ELF-1 (cell line): ENCODE measurements at places on chromosomes 6 and 20.

DNA sequence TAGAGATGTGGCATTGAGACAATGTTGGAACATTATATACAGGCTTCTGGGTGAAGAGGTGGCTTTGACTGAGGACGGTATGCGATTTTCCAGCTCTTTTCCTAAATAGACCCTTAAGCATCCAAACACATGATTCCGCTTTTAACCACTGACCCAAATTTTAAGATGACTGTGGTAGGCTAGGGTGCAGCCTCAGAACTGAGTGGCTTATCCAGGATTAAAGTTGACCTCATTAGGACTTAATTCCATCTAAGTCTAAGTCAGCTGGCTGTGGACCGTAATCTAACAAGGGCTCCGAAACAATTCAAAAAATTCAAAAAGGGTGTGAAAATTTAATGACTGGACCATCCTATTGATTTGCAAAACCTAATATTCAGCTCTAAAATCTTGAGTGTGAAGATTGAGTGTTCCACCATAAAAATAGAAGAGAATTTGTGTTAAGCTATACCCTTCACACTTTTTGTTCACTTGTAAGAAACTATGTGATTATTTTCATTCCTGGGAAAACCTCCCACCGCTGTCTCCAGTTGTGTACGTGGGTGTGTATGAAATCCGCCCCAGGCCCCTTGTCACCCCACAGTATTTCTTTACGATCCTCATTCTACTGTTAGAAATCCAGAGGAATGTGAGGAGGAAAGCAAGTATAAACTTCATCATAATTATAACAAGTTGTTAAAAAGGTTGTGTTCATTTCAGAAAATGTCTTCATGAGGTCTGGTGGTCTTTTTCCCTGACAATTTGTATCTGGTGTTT is 2.7 kb downstream of the PCMTD2 start:
- DNase-seq, result no peak

- no peak for DNase-seq
These were observed 44.4 kb downstream of the ANKRD60 start for GRCh38 chr20:58184063-58184462.

GRCh38 chr6:116313101-116313776 is 33.5 kb upstream of the TSPYL1 start:
- no peak for DNase-seq

DNA sequence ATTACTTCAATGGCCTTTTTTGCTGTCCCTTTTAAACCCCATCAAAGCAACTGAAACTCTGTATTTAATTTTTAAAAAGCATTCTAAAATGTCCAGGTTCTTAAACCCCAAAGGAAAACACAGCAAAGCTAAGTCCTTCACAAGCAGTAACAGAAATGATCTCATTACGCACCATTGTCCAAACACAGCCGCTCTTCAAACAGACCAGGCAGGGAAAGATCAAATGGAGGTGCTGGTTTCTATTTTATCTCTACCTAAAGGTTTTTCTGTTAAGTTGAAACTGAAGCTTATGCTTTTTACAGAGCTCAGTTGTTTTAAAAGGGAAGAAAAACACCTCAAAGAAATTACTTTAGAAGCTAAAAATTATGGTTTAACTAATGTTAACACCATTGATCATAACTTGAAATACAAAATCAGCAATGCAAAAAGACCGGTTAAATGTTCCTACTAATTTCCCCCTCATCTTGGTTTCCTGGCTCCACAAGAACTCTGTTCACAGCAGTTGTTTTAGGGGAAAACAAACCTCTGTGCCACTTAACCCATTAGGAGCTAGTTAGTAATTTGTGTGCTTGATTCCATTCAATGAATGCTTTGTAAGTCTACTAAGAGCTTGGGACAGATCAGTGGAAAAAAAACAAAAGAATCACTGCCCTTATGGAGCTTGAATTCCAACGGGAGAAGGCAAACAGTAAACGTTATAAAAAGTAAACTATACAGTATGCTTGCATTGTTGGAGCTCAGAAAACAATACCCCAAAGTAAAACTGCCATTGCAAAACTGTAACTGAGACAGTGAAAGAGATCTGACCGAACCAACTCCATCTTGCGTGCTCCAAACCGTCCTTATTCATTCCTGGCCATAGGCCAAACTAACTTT is 87.4 kb downstream of the CD24 start:
- DNase-seq, result peak; percentile 62

- DNase-seq, result no peak
These were observed 69.4 kb upstream of the NNAT start for GRCh38 chr20:37451616-37452015.

DNA sequence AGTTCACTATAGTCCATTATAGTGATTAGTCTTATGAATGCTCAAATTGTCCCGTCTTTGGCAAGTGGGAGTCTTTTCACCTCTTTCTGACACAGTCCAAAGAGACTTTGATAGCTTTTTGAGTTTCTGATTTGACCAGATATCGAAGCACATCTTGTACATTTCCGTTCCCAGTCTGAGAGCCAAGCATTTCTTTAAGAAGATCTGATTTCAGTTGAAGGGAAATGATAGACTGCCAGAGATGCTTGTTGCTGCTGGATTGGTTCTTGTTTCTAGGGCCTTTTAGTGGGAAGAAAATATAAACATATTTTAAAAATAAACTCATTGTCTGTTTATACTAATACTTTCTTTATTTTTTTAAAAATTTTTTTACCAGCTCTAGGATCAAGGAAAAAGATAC is 54.1 kb upstream of the IER3 start:
- DNase-seq, result no peak

DNA sequence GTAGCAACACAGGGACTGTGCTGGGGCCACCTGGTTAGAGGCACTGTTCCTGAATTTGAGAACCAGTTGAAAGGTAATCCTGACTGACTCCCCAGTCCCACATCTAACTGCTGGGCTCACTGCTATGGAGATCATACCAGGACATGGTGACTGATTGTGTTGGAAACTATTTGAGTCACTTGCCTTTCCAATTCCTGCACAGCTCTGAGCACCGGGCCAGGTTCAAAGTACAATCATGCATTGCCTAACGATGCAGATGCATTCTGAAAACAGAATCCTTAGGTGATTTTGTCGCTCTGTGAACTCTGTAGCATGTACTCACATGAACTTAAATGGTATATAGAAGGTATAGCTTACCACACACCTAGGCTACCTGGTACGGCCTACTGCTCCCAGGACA is 215.3 kb downstream of the BMP7 start:
- DNase-seq, result no peak

DNA sequence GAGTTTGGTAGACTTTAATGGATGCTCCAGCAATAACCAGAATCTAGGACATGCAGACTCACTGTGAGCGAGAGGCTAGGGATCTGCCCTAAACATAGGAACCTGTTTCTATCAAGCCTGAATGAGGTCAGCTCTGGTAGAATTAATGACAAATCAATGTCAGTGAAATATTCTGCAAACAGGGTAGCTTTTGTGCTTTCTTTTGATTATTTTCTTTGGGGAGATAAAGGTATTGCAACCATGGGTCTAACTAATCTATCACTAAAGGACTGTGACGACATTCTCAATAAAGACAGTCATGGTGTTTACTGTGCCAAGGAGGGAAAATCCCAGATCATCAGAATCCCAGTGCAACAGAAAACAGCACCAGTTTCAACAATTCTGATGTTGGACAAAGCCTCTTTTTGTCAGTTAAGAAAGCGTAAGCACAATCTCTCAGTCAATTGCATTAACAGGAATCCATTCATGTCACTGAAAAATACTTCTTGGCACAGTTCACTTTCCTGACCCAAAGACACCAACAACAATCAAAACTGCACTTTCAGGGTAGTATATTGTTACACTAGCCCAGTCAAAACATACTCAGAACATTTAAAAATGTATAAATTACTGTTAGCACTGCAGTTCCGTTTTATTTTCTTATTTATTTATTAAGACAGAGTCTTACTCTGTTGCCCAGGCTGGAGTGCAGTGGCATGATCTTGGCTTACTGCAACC is 36.8 kb upstream of the SMIM29 start:
- DNase-seq, result no peak

- DNase-seq, result no peak
These were observed 509.9 kb downstream of the TENT5A start for GRCh38 chr6:81242624-81243023.

DNA sequence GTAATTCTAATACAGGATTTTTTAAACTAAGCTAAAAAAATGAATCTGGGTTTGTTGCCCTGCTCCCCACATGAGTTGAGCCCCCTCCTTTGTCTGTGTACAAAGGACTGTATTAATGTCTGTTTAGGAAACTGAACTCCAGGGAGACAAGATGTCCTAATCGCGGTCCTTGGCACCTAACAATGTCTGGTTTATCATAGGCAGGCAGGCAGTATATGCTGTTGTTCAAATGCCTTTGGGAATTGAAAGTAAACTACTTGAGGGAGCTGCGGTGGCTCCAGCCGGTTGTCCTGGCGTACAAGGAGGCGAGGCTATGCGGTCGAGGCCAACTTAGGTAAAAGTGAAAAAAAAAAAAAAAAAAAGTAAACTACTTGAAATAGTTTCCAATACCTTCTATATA is 98.5 kb downstream of the TULP4 start:
- no peak for DNase-seq

GRCh38 chr6:38353310-38354036 is 286.3 kb downstream of the BTBD9 start:
- DNase-seq, result no peak

DNA sequence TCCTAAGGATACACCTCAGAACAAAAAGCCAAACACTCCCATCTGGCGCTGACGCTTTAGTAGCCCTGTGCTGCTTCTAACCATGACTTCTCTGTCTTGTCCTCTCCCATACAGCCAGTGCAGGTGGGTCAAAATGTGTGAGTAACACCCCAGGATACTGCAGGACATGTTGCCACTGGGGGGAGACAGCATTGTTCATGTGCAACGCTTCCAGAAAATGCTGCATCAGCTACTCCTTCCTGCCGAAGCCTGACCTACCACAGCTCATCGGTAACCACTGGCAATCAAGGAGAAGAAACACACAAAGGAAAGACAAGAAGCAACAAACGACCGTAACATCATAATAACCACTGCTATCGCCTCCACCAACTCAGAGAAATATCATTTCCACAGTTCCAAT is 1.4 kb downstream of the DEFB132 start:
- no peak for DNase-seq
